Activated CD8-positive, alpha-beta T cell treated with anti-CD3 and anti-CD28 coated beads for 36 hours (primary cell): ENCODE measurements at places on chromosomes 3 and 15.

DNA sequence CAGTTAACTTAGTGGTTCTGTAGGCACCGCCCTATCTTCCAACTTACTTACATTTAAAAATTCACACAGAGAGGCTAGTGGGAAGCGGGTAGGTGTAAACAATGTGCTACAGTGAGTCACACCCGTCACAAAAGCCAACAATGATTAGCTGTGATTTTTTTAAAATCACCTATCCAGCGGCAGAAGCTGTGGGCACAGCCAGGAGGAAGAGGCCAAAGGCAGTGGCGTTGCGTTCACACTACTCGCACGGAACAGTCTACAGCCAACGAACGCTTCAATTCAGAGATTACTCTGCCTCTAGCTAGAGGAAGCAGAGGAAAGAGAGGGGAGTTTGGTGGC, 2.5 kb upstream of the NLGN1 start:
- DNase-seq, result no peak

DNA sequence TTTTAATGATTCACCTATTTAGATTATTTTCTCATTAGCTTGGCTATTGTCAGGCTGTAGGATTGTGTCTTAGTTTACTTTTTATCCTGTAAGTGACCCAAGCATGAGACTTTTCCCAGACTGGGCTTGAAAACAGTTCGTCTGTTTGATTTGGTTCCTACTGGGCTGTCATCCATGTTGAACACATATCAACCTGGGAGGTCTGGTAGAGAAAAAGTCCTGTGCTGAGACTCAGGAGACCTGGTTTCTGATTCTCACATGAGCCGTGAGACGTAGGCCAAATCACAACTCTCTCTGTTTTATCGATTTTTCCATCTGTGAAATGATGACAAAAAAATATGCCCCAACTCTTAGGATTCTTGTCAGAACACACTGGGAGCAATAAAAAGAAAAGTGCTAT, 98.8 kb upstream of the GALNT15 start:
- DNase-seq, result no peak

GRCh38 chr3:8882642-8883041, 80.6 kb downstream of the RAD18 start:
- DNase-seq, result no peak

DNA sequence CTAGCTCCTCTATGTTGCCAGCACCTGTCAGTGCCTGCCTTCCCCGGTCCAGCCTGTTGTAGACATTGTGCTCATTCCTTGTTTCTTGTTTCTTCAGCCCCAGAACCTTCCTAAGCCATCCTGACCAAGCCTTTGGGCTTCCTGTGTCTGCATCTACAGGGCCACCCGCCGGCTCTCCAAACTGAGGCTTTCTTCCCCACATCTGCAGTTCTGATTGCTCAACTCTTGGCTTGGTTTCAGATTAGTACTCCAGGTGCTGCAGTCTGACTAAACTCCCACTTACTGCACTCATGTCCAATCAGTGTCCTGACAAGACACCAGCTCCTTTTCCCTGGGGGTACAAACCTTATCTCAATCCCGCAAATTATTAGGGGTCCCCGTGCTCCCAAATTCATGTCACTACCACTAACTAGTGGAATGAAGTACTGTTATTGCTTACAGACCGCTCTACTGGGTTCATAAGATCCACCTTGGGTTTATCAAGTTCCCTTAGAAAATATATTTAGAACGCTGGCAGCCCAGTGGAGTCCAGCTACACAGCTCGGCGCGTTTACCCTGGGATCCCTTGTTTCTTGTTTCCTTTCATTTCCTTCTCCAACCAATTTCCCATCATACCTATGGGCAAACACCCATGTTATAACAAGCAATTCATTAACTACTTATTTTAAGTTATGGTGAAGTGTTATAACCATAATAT, 114.2 kb upstream of the TJP1 start:
- no peak for DNase-seq

GRCh38 chr3:33717616-33717865, 513 bp downstream of the CLASP2 start:
- DNase-seq, result peak; percentile 74

DNA sequence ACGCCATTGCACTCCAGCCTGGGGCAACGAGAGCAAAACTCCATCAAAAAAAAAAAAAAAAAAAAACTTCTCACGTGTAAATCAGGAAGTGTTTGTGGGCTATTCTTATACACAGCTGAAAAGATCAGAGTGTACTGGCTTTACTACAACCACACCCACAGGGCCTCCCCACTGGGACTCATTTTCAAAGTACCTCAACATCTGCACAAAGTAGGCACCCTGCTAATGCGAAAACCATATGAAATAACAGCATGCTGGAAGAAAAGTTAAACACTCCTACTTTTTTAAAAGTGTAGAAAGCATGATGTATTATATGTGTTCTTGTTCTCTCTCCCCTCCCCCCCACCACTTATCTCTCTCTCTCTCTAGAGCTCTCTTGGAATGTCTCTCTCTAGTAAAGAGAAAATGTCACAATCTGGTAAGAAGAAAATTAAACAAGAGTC, 11.1 kb downstream of the UACA start:
- DNase-seq, result no peak

DNA sequence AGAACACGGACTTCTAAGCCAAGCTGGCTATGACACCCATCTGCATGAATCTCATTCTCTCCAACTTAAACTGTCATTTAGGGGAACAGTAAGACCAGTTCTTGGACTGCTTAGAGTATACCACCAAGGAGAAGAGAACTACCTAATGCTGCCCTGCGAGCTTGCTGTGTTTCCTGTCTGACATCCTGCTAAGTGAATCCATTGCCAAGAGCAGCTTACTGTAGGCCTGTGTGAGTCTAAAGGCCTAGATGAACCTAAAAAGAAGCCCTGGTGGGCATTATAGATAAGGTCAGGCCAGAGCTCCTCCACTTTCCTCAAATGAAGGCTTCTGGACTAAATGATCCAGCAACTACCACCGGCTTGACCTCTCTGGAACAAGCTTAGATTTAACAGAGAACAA, 15.0 kb downstream of the LZTFL1 start:
- no peak for DNase-seq

- DNase-seq, result no peak
These were observed 569.0 kb downstream of the NTRK3 start for GRCh38 chr15:87687523-87687870.

GRCh38 chr3:10786640-10787039, 29.4 kb upstream of the SLC6A11 start:
- DNase-seq, result no peak

DNA sequence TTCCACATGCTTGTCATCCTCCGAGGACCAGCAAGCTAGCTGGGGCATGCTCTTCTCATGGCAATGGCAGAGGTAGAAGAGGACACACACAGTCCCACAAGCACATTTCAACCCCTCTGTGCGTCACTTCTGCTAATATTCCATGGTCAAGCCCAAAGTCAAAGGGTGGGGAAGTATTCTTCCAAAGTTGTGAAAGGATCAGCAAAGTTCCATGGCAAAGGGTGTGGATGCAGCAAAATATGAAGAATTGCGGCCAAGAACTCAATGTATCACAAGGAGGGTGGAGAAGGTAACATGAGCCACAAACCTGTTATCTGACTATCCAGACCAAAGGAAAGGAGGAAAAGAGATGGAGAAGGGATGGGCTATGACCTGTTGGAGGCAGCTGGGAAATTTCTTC, 71.2 kb upstream of the SNRK start:
- DNase-seq, result no peak

- DNase-seq, result peak; percentile 28
These were observed 8.7 kb downstream of the FOXL2 start for GRCh38 chr3:138938056-138938876.

GRCh38 chr15:57518779-57519405, 72.8 kb upstream of the MYZAP start:
- DNase-seq, result no peak

- no peak for DNase-seq
These were observed 43.4 kb upstream of the APEH start for GRCh38 chr3:49630784-49631183.

GRCh38 chr3:195441051-195441450, 1.8 kb downstream of the ACAP2 start:
- no peak for DNase-seq

- no peak for DNase-seq
These were observed 147.5 kb upstream of the PFN2 start for GRCh38 chr3:150118219-150118618.

DNA sequence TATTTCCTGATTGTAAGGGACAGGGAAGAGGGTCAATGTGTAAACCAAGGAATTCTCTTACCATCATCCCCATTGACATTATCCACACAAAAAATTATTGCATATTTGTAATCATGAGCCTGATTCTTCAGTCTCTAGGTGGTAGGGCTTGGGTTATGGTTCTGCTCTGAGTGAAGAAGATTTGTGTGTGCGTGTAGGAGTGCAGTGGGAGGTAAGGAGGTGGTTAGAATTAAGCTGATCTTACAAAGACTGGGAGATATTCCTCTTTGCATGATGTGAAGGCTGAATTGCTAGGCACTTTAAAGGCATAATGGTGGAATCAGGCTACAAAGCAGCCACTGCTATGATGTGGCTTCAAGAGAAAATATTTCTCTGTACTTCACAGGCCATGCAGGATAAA, 23.0 kb upstream of the MINDY4B start:
- no peak for DNase-seq

GRCh38 chr3:98099848-98100247, 12.9 kb downstream of the OR5AC2 start:
- DNase-seq, result no peak

- no peak for DNase-seq
These were observed 14.4 kb downstream of the RRP9 start for GRCh38 chr3:51927061-51927977.
